Mesenteric fat pad (tissue), 1 donor: ENCODE measurements at places on chromosomes 2 and 18. TPM values are rescaled to one million over a fixed set of nuclear protein-coding genes. Genes with fewer than 3 reads are reported as not detected.

L3MBTL4 gene
- 7.5 TPM for total RNA-seq

DNA sequence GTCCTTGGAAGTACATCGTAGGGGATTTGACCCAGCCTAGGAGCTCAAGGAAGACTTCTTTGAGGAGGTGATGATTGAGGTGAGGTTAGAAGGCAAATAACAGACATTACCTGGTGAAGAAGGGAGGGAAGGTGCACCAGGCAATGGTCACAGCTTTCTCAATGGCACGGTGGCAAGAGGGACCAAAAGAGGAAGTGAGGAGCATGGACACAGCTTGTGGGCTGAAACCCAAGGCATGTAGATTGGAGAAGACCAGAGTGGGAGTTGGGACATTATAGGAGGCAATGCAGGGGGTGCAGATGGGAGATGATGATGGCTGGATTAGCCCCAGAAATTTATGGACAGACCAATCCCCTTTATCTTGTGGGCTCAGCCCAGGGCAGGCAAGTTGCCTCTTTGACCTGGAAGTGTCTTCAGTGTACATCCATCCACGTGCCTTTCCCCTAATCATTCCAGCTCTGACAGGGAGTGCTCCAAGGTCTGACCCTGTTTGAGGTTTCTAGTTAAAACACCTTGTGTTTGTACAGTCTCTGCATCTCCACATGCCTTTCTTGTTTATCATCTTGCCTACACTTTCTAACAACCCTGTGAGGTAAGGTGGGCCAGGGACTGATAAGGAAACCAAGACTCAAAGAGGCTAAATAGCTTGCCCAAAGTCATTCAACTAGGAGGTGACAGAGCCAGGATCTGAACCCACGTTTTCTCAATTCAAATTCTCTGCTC lies 59.1 kb downstream of the NRP2 start:
- DNase-seq: no peak

IL18RAP gene
- 13.8 TPM for total RNA-seq

ANAPC1 gene
- 37.4 TPM for total RNA-seq

- no peak for DNase-seq
Observed at GRCh38 chr18:13676471-13676870, 49.9 kb downstream of the FAM210A start.

GRCh38 chr2:162400336-162400735 lies 56.4 kb downstream of the GCA start:
- DNase-seq: no peak

DNA sequence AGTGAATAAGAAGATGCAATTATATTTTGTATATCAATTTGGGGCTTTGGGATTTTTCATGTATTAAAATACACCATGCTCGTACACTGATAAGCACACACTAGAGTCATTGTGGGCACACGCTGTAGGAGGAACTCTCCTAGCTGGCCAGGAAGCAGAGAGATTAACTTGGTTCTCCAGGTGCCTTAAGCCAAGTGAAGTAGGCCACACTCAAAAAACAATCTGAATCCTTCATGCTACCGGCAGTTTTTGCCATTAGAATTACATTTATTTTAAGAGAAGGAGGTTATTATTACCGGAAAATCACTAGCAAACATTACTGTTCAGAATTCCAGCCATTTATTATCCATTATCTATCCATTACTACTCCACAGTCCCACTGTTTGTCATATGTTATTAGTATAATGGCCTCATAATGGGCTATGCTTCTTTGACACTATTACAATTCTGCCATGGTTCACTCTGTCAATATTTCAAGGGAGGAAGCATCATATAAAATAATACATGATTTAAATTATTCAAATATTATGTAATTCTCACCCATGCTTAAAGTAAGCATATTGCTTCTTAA lies 214.4 kb downstream of the L3MBTL4 start:
- DNase-seq: no peak

- no peak for DNase-seq
Observed at GRCh38 chr18:709771-710170, 2.7 kb downstream of the ENOSF1 start.

GRB14 gene
- total RNA-seq: 21.7 TPM

MRO gene
- total RNA-seq: 2.9 TPM

GRCh38 chr18:32042337-32042736 lies 23.7 kb downstream of the RNF125 start:
- no peak for DNase-seq

DNA sequence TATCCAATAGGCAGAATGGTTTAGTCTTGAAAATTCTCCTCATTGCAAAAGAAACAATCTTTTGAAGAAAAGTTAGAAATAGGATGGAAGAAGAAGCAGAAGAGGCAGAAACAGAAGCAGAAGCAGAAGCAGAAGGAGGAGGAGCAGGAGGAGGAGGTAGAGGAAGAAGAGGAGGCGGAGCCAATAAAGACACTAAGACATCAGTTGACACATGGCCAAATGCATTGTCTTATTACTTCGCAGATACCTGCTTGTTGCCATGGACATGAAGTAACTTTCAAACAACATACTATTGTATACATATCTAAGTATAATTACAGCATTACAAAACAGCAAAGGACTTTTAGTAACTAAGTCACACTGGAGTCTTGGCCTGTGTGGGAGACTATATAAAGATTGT lies 606.3 kb downstream of the METTL4 start:
- DNase-seq: no peak

DNA sequence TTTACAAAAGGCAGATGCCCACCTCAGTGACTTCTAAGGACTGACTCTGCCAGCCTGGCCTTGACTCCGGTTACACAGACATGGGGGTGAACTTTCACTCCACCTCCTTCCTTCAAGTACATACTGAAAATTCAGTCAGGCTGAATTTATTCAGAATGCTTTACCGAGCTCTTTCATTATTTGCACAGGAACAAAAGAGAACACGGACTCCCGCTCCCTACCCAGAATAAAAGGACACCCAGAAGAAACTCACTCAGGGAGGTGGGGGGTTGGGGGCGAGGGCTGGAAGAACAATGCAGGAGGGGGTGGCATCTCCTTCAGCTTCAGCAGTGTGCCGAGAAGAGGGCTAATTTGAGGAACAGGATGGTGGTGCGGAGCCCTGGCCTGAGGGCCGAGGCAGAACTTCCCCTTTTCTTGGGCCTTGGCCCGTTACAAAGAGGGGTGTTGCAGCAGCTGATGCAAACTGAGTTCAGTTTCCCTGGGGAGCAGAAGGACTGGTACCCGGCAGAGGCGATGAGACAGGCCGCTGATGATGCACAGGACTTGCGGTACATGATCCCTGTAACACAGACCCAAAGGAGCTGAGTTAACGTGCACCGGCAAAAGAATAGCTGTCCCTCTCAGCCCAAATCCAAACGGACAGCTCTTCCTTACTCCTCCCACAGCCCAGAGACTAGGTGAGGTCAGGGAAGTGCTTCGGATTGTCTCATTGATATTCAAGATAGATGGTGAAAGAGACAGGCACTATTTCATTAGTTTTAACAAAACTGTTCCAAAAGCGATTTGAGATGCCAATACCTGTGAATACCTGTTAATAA lies 24.1 kb downstream of the LYPD1 start:
- no peak for DNase-seq

NT5C1B gene
- not detected for total RNA-seq

DNA sequence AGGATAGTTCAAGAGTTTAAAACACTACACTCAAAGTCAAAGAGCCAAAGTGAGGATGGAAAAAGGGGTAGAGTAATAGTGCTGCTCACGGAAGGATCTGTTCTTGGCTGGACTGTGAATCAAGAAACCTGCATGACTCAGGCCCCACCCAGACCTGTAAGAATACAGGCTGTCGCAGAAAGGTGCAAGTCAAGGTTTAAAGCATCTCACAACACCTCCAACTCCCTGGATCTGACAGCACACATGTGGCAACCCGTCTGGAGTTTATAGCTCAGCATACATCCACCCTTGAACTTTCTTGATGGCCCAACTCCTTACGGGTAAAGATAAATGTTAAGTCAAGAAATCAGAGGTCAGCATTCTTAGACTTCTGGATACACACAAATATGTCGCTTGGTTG lies 6.3 kb downstream of the KIAA2012 start:
- no peak for DNase-seq

NOL4 gene
- total RNA-seq: not detected

DNA sequence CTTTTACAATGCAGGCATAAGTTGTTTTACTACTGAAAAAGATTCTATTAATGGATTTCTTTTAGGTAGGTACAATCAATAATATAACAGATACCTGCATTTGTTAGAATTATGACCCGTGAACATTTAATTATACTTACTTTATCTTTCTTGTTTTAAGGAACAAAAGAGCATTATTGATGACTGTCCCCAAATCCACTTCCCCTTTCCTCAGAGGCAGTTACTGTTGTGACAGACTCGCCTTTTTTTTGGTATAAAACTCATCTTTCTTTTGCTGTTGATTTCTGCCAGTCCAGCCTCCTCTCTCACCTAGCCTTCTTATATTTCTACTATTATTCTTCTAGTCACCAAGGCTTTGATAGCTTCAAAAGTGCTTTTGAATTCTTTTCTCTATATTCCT lies 12.1 kb downstream of the ACTR3 start:
- DNase-seq: no peak

- no peak for DNase-seq
Observed at GRCh38 chr2:102657770-102658169, 38.4 kb downstream of the SLC9A2 start.

DNA sequence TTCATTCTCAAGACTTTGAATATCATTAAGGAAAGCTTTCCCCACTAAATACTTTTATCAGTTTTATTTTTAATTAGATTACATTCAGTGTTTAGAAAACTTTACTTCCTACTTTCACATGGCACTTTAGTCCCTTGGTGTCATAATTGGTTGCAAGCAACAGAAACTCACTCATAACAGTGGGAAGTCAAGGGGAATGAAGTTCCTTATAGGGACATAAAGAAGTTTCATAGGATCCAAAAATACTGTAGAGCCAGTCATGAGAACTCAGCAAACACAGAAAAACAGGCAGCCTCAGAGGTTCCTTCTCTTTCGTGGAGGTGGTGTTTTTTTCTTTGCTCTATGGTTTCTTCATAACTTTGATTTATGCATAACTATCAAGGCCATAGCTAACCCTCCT lies 809.0 kb downstream of the BCL11A start:
- no peak for DNase-seq

DNA sequence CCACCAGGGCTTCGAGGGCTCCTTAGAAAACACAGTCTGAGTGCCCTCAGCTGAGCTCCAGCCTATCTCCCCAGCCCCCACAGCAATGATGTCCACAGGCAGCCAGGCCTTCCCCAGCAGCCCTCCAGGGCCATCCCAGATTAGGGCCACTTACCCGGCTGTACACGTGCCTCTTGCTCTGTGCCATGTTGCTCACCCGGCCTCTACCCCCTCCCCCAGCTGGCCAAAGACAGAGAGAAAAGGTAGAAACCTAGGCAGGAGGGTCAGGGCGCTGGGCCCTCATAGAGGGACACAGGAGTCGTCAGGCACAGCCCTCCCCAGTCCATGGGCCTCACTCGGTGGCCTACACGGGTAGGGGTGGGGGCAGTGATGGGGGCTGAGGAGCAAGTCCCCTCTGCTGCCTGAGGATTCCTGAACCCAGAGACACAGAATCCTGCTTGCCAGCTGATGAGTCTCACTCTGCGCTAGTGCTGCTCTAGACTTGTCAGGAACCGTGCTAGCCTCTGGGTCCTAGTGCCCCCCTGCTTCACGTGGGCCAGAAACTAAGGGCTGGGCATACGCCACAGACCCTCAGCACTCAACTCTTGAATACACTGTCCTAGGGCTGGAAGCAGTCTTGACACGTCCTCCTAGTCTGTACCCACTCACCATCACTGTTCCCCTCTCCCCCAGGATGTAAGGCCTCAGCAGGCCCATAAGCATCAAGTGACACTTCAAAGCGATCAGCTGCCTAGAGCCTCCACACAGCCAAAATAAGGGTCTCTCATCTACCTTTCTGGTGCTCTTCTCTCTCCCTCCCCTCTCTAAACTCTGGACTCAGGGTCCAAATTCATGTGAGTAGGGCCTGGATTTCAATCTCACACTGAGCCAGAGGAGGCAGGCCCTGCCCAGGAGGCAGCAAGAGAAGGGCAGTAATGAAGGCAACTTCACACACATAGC lies at the start of gene DCTN1:
Gene DCTN1 (minus strand): TSS at position 461 of the 939 bp plus-strand sequence. CDS start 274 bp downstream, at position 187.
- no peak for DNase-seq

- DNase-seq: no peak
Observed at GRCh38 chr2:46460241-46460921, 19.0 kb upstream of the TMEM247 start.

DNA sequence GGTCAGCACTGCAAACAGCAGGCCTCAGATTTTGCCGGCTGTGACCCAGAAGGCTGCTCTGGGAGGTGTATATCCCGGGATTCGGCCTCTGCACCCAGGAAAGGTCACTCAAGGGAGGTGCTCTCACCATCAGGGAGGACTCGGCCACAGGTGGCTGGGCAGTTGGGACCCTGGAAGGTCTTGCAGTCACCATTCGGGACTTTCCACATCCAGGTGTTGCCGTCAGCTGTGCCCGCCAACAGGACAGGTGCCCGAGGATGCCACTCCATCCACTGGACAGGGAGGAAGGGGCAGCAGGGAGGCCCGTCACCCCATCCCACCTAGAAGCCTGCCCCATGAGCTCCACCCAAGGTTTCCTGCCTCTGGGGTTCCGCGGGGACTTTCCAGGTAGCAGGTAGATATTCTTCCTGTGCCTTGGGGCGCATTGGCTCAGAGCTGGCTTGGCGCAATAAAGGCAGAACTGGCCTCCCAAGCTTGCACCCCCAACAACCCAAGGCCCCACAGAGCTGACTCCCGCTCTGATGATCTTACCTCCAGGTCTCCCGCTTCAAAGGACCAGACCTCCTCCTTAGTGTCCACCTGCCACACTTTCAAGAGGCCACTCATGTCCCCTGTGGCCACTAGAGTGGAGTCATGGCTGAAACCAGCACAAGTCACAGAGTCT lies 3.5 kb downstream of the AAMP start:
- DNase-seq: no peak

GRCh38 chr2:9752441-9753275 lies 90.6 kb upstream of the TAF1B start:
- no peak for DNase-seq

GRCh38 chr2:147818741-147819140 lies 26.1 kb upstream of the ACVR2A start:
- no peak for DNase-seq

DNA sequence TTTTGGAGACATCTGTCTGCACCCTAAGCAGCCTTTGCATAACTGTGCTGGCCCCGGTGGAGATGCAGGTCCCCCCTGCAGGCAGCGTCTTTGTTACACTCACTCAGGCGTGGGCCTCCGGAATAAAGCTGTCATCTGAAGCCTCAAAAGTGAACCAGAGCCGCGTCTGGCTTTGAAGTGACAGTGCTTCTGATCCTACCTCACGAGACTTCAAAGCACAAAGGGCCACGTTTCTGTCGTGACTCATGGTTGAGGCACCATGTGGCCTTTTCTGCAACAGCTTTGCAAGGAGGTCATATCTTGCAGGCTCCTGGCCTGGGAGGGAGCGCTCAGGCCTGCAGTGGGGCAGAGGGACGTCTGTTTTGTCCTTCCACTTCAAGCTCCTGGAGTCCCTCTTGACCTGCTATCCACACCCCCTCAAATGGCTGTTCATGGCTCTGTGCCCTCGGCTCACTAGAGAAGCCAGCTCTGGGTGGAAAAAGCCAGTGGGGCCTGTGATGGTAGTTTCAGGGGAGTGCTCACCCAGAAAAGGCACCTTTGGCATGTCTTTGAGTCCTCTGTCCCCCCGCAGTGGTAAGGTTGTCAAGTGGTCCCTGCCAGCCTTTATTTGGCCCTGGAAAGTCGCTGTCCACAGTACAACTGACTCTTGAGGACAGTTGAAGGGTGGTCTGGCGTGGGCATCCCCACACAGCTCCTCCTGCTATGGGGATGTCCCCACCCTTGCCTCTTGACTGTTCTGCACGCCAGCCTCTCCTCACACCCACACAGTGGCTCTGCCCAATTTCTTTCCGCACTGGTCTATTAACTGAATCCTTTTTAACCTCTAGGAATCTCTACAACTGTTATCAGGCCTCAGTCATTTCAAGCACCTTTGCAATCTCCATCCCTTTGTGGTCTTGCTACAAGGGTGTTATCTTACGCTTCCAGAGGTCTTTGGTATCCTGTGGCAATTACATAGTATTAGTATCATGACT lies 19.3 kb downstream of the GPR55 start:
- peak; percentile 75 for DNase-seq
